ENCODE measurements at places on chromosomes 2 and 18. TPM values are rescaled to one million over a fixed set of nuclear protein-coding genes. Genes with fewer than 3 reads are reported as not detected.

DNA sequence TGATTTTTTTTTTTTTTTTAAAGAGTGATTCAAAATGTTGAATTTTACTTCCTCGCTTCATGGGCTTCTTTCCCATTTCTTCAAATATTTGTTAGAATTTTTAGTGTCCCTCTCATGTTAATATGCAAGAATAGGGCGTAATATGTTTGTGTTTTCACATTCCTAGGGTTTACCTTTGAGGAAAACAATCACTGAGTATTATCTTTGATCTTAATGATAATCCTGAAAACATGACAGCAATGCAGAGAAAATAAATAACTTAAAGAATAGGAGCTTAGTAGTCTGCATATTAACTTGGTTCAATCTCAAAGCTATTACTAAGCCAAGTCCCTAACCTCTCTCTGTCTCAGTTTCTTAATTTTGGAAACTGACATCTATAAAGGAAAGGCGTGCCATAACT, 475.4 kb downstream of the NRXN1 start:
- DNase-seq: no peak

GRCh38 chr18:9928646-9929259, 14.9 kb downstream of the VAPA start:
- DNase-seq: no peak

DNA sequence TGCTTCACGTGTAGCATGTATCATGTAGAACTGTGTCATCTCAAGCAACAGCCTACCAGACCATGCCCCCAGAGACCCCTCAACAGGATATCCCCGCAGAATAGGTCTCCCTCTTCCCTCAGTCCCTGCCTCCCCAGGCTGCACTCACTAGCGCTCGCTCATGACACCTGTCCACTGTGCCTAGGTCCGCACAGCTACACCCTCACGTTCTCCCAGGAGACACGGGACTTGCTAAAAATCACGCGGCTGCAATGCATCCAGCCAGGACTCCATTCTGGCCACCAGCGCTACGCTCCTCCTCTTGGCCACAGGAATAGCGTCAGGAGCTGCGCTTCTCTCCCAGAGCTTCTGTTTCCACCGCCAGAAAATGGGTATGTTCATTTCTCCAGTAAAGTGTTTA, 2.5 kb downstream of the PXDN start:
- no peak for DNase-seq

- DNase-seq: no peak
Measured at GRCh38 chr2:77713412-77713811, 191.2 kb upstream of the LRRTM4 start.

SFT2D3 gene
- total RNA-seq: 3.1 TPM

Data from activated CD4-positive, alpha-beta T cell treated with anti-CD3 and anti-CD28 coated beads for 36 hours (primary cell).